ENCODE measurements at places on chromosomes 13 and 19. TPM values are rescaled to one million over a fixed set of nuclear protein-coding genes. Genes with fewer than 3 reads are reported as not detected.

ZNF625 gene
- polyA plus RNA-seq: 2.3 TPM

KASH5 gene
- not detected for polyA plus RNA-seq

ZFP30 gene
- 4.2 TPM for polyA plus RNA-seq

KL gene
- not detected for polyA plus RNA-seq

ERICH6B gene
- not detected for polyA plus RNA-seq

Data from keratinocyte (primary cell).